COLO829 (cell line): ENCODE measurements at places on chromosomes 4 and X.

- no peak for DNase-seq
Measured at GRCh38 chr4:184267206-184267608, 49.5 kb upstream of the ENPP6 start.

DNA sequence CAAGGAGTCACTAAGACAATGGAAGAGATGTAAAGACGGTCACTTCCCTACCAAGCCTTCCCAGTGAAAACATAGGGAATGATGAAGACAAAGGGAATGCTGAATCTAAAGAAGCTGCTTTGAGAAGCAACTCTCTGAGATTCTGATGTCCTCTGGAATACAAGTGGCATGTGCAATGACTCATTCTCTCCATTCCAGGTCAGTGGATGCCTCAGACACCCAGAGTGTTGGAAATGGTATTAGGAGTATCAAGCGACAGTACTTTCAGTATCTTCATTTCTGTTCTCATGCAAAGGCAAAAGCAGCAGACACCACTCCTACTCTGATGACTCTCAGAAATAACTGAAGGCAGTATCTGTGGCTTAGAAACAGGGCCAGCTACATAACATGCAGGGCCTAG is 102.6 kb downstream of the FSTL5 start:
- DNase-seq: no peak

DNA sequence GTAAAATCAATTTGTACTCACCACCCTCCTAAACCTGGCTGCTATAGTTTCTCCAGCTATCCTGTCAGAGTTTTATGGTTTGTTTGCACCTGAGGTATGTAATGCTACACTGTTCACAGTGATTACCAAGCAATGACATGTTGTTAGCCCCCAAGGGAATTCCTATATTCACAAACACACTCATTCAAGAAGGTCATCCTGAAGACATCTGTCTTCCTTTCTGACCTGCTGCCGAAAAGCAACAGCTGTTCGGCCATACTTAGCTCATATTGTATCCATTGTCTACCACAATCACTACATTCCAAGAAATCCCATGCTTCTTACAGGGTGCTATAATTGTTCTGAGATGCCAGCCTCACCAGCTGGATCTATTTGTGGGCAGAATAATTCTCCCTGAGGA is 160.1 kb upstream of the GYPA start:
- no peak for DNase-seq

DNA sequence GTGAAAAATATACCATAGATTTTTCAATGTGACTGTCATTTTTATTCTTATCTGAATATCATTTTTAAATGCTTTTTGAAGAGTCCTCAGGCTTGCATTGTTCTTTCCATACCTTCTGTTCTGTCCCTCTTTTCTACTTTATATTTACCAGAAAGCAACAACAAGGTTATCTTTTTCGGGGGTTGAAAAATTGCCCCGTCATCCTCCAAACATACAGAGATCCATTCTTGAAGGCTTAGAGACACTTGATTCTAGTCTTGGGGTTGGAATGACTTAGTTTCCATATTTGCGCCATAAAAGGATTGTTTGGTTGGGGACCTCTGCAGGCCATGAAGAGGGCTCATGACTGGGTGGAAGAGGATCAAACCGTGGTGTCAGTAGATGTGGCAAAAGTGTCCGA is 63.5 kb downstream of the FAM114A1 start:
- DNase-seq: no peak

DNA sequence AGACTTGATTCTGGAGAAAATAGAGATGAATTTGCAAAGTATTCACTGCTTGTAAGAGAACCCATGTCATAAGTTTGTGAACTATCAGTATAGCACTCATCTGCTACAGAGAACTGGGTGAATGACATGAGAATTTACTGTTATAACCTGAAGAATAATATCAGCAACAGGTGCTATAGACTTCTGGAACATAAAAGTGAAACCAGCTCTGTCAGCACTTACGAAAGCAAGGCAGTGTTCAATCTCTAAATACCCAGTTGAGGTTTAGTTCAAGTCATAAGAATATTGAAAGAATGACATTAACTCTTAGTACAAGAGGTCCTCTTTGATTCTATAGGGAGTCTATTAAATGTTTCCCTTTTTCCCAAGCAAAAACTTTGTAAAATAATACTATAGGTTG is 232.9 kb upstream of the ANKRD50 start:
- DNase-seq: no peak

DNA sequence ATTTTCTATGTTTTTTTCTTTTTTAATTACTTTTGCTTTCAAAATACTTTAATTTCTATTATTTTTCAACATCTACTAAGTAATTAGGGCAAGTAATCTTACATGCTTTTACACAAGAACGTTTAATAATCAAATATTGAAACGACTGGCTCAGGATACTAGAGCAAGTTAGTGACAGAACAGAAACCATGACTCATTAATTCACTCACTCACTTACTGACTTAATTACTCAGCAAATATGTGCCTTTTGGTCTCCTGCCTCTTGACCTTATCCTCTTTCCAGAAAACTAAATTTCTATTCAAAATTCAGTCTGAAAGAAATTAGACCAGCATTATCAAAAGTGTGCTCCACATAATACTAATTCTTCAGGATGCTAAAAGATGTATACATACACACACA is 314.9 kb upstream of the TEX13C start:
- DNase-seq: peak; percentile 0

DNA sequence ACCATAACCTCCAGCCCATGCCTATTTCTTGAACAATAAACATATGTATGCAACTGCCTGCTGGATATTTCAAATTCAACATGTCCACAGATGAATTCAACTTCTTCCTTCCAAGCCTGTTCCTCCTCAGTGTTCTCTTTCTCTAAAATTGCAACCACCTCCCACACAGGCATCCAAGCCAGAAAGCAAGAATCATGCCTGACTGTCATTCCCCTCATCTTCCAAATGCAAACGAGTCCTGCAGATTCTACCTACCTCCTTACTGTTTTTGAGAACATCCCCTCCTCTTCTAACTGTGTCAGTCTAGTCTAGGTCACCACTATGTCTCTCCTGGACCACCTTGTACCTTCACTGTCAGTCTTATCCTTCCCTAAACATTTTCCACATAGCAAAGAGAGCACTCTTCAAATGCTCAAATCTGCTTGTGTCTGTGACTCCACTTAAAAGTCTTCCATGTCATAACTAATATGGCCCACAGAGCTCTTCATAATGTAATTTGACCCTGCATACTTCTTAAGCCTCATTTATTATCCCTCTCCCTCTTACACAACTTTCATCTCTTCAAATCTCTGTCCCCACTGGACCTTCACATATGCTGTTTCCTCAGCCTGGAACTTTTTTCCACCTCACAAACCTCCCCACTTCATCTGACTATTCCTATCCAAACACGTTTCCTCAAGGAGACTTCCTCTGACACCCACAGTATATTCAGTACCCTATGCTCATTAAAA is 25.7 kb downstream of the MAPK10 start:
- no peak for DNase-seq

GRCh38 chrX:118571836-118572235 is 76.2 kb downstream of the DOCK11 start:
- DNase-seq: no peak

- peak; percentile 4 for DNase-seq
Measured at GRCh38 chrX:18210470-18210869, 10.2 kb downstream of the BEND2 start.

DNA sequence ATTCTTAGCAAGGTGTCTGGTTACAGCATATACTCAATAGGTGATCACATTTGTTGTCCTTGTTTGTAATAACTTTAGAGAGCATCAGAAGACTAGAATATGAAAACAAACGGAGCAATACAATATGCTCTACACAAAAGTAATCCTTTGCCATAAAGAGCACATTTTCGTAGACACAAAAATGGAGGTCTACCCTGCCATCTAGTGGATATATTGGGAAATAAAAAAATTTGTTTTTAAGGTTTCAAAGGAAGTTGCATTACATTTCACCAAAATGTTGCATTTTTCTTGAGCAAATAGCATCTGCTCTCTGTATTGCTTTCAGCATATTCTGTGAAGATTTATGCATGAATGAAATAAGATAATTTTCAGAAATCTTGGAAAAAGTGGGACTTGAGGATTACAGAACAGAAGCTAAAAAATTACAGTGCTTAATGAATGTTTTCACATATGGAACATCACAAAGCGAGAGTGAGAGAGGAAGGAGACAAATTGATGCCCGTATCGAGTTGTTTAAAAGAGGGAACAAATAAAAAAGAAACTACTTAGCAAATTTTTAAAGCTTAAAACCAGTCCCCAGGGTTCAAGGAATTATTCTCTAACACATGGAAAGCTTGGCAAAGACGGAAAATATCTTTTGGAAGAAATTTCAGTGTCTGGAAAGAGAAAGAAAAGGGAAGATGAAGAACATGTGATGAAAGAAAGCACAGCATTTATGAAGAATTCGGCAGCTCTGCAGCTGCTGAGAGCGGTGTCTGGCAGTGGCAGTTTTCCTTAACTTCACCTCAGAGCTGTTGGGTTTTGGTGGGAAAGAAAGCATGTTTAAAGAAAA is 390.1 kb downstream of the ANKRD50 start:
- peak; percentile 57 for DNase-seq

- DNase-seq: no peak
Measured at GRCh38 chr4:80043541-80043940, 29.5 kb downstream of the ANTXR2 start.

DNA sequence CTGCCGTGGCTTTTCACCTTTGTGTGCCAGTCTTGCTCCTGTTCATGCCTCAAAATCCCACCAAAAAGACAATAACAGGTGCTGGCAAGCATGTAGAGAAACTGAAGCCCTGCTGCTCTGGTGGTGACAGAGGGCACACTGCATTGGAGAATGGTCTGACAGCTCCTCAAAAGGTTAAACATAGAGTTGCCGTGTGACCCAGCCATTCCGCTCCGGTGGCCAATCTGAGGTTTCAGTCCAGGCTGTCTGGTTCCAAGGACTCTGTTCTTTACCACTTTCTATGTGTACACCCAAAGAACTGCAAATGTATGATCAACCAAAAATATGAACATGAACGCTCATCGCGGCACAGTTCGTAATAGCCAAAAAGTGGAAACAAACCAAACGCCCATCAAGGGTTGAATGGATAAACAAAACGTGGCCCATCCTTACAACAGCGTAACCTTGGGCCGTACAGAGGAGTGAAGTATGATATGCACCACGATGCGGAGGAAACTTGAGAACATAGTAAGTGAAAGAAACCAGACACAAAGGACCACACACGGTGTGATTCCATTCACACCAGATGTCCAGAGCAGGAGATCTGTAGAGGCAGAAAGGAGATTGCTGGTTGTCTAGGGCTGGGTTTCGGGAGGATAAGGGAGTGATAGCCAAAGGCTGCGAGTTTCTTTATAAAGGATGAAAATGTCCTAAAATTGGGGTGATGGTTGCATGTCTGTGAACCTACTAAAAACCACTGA is 33.6 kb upstream of the WFS1 start:
- DNase-seq: no peak

GRCh38 chr4:174828845-174829701 is at the start of gene GLRA3:
TSS of gene GLRA3 (minus strand) at chr4:174829247. CDS start at chr4:174828811, 436 bp downstream.
- DNase-seq: peak; percentile 27

GRCh38 chr4:177713454-177713853 is 271.2 kb upstream of the AGA start:
- no peak for DNase-seq

- no peak for DNase-seq
Measured at GRCh38 chr4:7964890-7965662, 25.4 kb upstream of the AFAP1 start.

DNA sequence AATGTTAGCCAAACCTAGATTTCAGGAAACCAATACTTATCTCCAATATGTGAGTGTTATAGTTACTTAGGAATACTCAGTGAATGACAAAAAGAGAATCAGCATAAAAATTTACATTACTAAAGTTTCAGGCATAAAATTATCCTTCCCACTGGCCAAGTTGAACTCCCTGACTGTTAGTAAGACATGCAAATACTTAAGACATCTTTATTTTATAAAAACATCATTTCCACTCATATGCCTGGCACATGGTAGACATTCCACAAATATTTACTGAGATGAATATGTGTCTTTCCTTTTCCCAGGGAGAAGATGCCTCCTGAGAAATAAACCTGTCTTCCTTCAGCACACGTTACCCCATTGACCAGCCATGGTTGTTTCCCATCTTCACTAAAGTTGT is 7.3 kb downstream of the VEGFD start:
- DNase-seq: no peak

- no peak for DNase-seq
Measured at GRCh38 chrX:94633237-94633636, 959.2 kb downstream of the FAM133A start.

GRCh38 chr4:62457356-62457755 is 1257.2 kb downstream of the ADGRL3 start:
- DNase-seq: no peak

- no peak for DNase-seq
Measured at GRCh38 chrX:100647095-100647494, 3.1 kb downstream of the SRPX2 start.

DNA sequence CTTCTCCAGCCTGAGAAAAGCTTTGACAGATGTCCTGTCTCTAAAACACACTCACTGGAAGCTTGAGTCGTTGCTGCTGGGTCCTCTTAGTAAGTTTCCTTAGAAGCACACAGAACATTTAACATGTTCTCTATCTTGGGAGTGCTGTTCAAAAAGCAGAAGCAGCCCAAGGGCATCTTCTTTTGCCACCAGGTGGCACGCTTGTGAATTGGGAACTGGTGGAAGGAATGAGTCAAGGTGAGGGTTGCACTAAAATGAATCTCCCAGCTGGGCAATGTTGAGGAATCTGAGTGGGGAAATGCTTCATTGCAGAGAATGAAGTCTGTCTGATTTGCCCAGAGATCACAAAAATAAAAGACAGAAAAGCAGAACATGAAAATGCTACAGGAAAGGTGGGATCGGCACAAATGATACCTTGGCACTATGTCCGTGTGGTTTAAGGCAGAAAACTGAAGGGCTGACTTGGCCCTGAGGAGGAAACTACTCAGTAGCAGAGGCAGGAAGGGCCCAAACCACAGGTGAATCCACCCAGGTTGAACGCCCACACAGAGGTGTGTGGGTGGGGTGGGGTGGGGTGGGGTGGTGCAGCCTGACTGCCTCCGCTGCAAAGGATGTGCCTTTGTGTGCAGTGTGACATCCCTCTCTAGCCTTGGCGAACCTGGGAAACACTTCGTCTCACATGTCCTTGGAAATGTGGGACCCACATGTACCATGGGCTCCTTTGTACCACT is 26.0 kb downstream of the KIT start:
- DNase-seq: peak; percentile 20

GRCh38 chrX:66017659-66018170 is 22.2 kb downstream of the VSIG4 start:
- no peak for DNase-seq

GRCh38 chrX:34632384-34632783 is 24.7 kb downstream of the TMEM47 start:
- DNase-seq: no peak
